Sciatic nerve (tissue), 2 donors: ENCODE measurements at places on chromosomes 1 and 21.

DNA sequence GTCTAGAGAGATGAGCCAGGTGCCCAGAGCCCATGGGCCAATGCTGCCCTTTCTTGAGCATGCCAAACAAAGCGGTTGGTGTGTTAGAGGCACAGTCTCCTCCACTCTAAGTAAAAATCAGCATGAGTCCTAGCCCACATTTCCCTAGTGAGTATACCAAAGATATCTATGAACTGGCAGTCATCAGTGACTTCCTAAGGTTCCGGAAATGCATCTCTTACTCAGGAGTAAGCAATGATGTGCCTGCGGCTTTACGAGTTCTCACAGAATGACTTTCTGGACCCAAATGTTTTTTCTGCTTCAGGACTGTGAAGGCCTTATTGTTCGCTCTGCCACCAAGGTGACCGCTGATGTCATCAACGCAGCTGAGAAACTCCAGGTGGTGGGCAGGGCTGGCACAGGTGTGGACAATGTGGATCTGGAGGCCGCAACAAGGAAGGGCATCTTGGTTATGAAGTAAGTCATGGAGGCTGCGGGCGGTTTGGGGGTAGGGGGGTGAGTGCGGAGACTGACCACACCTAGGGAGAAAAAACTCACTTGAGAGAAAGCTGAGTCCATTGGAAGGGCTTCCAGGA lies 9.2 kb downstream of the PHGDH start:
- DNase-seq = no peak

- DNase-seq = no peak
Observed at GRCh38 chr1:110717179-110717578, 42.4 kb upstream of the KCNA3 start.

DNA sequence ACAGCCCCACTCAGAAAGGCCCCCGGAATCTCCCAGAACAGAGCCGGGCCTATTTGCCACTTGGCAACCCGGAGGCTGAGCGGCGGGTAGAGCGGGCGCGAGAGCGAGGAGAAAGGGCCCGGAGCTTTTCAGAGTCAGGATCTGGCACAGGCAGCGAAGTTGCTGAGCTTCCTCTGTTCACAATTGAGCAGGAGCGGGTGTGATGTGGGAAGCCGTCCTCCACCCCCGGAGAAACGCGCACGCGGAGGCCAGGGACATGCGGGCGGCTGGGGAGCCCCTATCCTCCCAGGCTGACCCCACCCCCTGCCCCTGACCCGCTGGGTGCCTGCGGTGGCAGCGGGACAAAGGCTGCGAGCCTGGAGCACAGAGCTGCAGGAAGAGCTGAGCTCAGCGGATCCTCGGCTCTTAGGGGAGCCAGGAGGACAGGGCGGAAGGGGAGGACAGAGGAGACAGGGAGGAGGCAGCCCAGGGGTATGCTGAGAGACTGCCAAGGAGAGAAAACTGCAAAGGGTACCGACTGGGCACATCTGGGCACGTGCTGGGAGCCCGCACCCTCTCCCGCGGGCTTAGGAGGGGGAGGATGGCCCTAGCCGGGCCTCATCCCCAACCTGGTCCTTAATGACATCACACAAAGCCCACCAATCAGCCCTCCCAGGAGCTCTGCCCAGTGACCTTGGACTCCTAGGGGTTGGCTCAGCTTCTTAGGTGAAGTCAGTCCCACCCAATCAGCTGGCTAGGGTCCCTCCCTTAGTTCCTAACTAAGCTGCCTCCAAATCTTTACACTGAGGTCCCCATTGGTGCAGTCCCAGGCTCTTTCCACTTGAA lies 9.3 kb downstream of the KIF21B start:
- no peak for DNase-seq

DNA sequence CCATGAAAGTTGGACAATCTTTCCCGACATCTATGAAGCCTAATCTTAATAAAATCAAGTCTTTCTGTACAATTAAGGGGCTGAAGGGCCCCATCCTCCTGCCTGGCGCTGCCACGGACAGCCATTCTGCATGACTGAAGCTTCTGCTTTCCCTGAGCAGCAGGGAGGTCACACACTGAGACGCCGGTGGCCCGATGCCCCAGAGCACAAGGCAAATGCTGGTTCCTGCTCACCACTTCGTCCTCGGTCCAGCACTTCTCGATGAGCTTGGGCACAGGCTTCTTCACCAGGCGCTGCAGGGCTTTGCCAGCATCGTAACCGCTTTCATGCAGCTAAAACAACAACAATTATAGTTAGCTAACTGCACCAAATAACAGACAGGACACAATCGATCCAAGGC lies 147.8 kb downstream of the SLC45A1 start:
- DNase-seq = no peak

DNA sequence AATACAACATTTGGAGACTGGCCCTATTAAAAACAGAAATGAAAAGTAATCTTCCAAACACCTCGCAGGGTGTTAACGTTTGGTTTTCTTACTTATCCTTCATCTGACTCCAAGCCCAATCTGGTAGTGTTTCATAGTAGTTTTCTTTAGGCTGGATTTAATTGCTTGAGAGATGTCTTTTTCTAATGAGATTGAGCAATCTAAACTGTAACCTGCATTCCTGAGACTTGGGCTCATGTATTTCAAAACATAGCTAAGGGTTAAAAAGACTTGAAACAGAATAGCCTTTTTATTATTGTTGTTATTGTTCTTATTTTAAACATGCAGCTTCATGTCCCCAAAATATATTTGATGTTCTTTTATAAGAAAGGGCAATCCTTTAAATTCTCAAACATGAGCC lies 278.9 kb downstream of the TGFB2 start:
- DNase-seq = no peak

GRCh38 chr1:149997585-149998262 lies 12.8 kb downstream of the OTUD7B start:
- DNase-seq = no peak

DNA sequence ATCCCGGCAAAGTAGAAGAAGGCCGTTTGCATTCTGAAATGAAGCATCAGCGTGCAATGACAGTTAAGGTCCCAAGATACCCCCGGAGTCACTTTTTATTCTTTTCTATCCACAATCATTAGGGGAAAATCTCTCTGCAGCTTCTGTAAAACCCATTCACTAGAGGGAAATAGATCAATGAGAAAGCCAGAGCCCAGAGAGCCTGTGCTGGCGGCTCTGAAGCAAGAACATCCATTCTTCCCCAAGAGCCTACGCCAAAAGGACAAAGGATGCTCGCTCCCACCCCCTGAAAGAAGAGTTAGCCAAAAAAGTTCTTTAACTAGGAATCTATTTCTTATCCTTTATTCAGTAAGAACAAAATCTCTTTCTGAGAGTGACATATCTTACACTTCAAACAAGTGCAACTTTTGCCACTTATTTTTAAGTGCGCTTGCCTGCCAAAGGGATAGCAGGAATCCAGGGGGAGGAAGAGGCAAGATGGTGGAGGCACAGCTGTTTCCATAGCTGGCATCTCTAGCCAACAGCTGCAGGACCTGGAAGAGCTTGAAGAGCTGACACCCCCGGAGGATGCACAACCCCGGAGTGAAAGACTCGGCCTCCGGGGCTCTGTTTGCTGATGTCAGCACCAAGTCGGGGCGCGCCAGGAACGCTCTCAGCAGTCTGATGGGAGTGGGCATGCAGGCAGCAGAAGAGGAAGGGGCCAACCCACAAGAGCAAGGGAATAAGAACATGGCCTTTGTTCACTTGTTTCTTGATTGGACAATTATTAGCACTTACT lies 68.7 kb downstream of the KCNN3 start:
- DNase-seq = no peak
